ENCODE measurements at places on chromosomes 7 and 10.

DNA sequence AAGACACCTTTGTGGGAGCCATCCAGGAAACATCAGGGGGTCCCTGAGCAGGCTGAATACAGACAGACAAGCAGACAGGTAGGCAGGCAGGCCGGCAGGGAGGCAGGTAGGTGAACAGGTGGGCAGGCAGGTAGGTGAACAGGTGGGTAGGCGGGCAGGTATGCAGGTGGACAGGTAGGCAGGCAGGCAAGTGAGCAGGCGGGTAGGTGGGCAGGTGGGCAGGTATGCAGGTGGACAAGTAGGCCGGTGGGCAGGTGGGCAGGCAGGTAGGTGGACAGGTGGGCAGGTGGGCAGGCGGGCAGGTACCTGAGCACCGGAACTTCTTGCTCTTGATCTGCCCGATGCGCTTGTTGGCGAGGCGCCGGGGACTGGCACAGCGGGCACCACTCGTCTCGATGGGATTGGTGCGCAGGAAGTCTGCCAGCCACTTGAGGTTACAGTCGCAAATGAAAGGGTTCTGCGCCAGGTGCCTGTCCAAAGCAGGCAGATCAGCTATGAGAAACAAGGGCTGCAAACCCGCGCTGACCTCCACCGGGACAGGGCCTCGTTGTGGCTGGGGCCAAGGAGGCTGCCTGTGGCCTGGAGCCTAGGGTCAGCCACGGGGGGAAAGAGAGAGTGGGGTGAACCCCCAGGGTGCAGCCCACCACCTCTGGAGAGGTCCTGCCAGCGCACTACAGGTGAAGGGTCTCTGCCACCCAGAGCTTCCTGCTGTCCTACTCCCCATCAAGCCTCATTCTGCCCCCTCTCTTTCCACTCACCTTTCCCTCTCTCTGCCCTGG lies 136.9 kb downstream of the SLIT1 start:
- no peak for DNase-seq

- no peak for DNase-seq
Measured at GRCh38 chr10:114029655-114030054, 14.0 kb upstream of the ADRB1 start.

- no peak for DNase-seq
Measured at GRCh38 chr10:607545-608185, 81.8 kb downstream of the DIP2C start.

GRCh38 chr7:29352041-29352440 lies 157.5 kb downstream of the CHN2 start:
- DNase-seq, result no peak

GRCh38 chr10:18312374-18313139 lies 172.3 kb downstream of the CACNB2 start:
- no peak for DNase-seq

DNA sequence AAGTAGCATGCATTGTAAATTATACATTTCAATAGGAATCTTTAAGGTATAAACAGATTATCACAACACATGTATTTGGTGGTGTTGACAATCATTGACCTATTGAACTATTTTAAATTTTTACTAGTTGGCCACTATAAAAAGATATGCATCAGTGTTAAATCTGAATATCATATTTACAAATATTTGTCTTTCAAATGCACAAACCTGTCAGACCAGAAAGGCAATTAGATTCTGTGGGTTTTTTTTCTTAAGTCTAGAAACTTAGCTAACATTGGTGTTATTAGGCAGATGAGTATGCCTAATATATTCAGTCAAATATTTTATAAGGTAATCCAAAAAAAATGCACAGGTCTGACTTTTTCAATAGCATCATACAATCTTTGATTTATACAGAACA lies 241.4 kb upstream of the DGKB start:
- DNase-seq, result no peak

Measured in activated CD4-positive, alpha-beta T cell treated with anti-CD3 and anti-CD28 coated beads for 4 hours (primary cell).